Stimulated activated CD4-positive, alpha-beta T cell treated with anti-CD3 and anti-CD28 coated beads, Interleukin-2, amount 100 ng/mL, for 24 hours (primary cell): ENCODE measurements at places on chromosomes 1 and 21.
A peak's percentile ranks its signal among the peaks of the same experiment; 100 is the strongest.

DNA sequence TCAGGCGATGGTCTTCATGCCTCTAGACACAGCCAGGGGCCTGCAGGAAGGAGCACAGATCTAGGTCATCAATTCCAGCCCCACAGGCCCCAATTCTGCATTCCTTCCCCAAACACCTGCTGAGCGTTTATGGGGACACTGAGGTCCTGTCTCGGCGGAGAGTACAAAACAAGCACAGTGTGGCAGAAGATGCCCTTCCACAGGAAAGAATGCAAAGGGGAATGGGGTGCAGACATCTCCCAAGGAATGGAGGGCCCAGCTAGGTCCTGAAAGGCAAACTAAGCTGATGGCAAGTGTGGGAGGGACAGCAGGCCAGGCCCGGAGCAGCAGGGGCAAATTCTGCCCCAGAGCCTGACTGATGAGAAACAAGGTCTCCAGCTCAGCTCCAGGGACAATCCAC lies 3.5 kb upstream of the S100A8 start:
- no peak for DNase-seq

DNA sequence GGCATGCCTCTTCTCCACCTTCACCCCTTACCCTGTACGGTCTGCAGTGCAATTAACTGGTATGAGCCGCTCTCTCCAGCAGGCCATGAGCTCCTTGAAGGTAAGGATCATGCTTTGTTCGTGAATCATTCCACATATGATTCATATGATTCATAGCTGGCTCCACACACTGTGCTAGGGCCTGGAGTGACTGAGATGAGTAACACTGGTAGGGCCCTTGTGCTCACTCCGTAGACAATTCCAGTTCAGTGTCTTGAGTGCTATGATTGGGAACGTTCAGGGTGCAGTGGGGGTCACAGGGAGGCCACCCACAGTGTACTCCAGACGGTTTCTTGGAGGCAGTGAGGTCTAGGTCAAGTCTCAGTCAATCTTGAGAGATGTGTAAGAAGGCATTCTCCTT lies 239.8 kb downstream of the LMX1A start:
- no peak for DNase-seq

- DNase-seq: no peak
These were observed 79.3 kb downstream of the ADARB1 start for GRCh38 chr21:45153358-45154318.

GRCh38 chr1:36419569-36419968 lies 21.9 kb upstream of the LSM10 start:
- DNase-seq: no peak

DNA sequence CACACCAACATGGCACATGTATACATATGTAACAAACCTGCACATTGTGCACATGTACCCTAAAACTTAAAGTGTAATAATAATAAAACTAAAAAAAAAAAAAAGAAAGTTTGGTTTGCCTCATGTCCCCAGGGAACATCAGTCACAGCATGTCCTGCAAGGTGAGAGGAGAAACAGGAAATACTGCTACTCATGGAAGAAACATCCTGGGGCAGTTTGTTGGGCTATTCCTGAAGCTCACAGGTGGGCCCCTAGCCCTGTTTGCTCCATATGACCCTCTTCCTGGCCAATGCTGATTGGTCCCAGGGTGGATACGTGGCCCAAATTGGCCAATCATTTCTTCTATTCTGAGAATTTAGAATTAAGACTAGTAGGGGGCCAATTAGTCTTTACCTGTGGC lies 103.4 kb upstream of the ADAR start:
- no peak for DNase-seq

DNA sequence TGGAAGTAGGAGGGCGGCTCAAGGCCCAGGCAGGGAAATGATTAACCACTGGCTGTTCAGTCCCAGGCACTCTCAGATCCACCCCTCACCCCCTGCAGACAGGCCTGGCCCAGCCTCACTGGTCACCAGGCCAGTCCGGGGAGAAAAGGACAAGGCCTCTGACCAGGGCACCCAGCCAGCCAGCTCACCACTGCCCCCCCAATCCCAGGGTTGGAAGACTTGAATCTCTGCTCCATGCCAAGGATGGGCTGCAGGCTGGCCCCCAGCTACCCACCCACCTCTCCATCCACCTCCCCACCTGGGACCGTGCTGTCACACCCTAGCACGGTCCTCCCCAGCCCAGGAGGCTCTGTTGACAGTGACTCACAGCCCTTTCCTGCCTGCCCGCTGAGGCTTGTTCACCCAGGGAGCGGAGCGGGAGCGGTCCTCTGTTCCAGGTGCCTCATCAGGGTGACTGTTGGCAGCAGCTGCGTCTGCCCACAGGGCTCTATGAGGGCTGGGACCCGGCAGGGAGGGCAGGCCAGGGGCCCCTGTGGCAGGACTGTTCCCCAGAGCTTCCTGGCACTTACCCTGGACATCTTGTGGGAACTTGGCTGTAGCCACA lies 2.2 kb downstream of the LAD1 start:
- no peak for DNase-seq

DNA sequence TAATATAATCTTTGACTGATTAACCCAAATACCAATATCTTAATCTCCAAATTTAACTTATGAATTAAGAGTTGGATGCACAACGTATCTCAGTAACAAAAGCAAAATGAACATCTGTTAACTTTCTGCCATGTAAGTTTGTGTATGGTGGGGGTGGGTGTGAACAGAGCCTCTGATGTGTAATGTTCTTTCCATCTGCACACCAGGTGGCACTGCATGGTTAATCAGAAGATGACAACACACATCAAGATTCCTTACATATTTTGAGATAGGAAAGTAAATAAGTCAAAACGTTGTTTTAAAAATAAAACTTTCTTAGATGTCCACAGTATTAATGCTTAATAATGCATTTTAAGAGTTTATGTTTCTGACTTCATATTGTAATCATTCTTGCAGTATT lies 251.9 kb downstream of the DPYD start:
- DNase-seq: no peak

DNA sequence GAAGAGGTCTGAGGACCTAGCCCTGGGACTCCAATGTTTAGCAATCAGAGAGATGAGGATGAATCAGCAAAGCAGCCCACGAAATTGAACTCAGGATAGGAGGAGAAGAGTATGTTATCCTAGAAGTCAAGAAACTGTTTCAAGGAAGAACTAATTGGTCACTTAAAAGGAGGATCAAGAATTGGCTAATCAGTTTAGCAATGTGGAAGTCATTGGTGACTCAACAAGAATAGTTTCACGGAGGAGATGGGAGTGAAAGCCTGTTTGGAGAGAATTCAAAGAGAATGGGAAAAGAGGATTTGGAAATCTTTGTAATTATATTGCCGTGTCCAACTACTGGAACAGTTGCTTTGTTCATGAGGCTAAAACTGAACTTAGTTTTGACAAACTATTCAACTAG lies 7.4 kb downstream of the HMCN1 start:
- DNase-seq: no peak

DNA sequence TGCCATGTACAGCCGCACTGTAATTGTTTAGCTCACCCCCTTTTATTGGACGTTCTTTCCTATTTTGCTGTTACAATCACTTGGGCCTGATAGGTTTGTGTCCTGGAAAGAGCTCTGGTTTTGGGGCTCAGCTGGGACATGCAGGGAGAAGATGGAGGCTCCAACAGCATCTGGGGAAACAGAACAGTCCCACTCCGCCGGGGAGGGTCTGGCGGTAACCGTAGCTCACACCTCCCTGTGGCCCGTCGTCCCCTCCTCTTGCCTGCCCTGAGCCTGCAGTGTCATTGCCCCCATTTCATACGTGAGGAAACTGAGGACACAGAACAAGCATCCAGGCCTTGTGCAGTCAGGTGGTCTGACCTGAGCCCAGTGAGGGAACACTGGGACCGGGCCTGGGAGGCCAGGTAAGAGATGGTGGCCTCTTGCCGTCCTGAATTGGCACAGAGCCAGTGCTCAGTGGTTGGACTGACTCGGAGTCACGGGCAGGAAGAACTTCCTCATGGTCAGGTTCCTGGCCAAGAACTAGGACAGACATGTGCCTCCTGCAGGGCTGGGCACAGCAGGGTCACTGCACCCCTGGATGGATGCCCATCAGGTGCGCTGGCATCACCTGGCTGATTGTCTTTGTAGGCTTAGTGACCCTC lies 41.8 kb downstream of the S100B start:
- DNase-seq: no peak

DNA sequence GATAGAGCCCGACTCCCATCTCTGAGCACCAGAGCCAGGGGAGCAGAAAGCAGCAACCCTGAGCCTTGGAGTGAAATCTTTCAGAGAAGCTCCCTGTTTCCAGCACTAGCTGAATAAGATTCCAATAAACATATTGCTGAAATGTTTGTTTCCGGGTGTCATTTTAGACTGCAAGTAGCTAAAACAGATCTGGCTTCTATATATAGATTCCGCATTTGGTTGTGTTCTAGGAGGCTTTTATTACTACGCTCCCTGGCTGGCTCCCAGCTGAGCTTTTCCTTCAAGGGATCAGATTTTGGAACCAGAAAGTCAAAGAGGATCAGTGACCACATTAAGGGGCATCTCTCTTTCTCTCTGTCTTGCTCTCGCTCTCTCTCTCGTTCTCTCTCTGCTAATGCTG lies 88.2 kb downstream of the PAPPA2 start:
- DNase-seq: no peak

DNA sequence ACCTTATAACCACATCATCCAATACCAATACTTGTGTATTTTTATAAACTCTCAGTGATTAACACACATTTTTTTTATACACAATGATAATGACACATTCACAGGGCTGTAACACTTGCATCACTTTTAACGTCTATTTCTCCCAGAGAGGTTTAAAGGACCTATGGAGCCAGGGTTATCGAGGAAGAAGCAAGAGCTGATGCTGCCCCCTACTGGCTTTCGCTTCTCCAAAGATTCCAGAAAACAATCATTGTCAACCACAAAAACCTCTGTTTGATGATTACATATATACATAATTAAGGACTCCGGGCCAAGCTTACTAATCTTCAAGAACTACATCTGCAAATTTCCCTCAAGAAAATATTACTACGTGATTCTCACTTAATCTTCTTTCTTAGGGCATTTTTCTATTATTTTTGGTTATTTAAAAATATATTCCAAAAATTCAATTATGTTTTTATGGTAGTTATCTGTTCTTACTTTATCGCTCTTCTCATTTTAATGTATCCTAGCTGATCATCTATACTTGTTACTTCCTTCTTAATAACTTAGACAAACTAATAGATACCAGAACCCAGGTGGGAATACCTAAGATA lies 214.5 kb downstream of the VAV3 start:
- DNase-seq: peak; percentile 55

GRCh38 chr1:10236405-10237156 lies 26.2 kb downstream of the KIF1B start:
- no peak for DNase-seq
